ENCODE measurements at places on chromosomes 13 and 19.

DNA sequence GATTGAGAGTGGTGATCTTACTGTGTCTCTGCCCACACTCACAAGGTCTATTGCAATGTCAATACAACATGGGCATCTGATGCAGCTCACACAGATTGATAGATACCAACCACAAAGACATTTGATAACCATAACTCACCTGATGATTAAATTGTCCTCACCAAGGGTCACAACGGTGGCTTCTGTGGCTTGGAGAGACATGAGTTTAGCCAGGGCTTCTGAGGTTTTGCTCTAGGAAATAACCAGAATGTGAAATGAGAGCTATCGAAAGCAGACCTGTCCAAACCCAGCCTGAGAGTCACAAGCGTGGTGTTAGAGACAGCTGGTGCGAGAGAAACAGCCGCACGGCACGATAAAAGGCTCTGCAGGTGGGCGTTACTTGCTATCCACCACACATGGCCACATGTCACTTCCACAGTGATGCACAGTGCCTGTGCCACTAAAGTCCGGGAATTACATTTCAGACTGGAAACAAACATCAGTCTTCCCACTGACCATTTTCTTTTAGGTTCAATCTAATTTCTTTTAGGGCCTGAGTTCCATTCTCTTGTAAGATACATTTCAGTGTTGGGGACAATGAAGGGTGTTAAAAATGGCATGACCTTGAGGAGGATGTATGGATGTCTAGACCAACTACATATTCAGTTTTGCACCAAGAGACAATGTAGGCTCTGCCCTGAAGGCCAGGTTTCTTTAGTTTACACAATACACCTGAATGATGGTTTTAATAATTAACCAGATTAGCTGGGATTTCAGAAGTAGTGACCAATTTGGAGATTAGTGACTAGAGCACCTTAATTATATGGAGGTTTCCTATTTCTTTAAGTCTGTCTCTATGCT is 53.7 kb downstream of the ATP7B start:
- DNase-seq = no peak

DNA sequence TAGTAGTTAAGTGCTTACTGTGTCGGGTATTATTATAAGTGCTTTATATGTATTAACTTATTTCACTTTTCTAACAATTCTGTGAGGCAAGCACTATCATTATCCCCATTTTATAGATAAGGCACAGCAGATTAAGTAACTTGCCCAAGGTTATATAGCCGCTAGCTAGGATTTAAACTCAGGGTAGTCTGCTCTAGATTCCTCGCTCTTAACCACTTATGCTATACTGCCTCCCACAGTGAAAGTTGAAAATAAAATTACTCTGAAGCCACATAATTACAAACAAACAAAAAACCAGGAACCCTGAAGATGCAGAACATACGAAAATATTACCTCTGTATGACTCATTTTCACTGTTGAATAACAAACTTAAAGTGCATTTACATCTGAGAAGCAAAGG is 3.9 kb downstream of the TEX30 start:
- DNase-seq = no peak

GRCh38 chr13:41199079-41199478 is 4.7 kb upstream of the KBTBD7 start:
- no peak for DNase-seq

DNA sequence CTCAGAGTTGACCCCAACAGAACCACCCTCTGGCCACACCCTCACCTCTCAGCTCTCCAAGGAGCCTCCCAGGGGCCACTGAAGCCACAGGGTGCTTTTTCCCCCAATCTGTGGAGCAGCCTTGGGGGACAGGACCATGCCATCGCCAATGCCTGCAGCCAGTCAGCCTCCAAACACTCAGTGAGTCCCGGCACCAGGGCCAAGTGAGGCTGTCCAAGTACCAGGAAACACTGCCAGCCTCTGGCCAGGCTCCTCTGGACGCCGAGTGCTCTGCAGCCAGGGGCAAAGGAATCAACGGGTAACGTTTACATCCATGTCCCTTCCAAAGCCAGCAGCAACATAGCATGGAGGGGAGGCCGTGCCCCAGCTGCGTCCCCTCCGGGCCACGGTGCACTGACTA is 9.5 kb upstream of the COMP start:
- DNase-seq = no peak

DNA sequence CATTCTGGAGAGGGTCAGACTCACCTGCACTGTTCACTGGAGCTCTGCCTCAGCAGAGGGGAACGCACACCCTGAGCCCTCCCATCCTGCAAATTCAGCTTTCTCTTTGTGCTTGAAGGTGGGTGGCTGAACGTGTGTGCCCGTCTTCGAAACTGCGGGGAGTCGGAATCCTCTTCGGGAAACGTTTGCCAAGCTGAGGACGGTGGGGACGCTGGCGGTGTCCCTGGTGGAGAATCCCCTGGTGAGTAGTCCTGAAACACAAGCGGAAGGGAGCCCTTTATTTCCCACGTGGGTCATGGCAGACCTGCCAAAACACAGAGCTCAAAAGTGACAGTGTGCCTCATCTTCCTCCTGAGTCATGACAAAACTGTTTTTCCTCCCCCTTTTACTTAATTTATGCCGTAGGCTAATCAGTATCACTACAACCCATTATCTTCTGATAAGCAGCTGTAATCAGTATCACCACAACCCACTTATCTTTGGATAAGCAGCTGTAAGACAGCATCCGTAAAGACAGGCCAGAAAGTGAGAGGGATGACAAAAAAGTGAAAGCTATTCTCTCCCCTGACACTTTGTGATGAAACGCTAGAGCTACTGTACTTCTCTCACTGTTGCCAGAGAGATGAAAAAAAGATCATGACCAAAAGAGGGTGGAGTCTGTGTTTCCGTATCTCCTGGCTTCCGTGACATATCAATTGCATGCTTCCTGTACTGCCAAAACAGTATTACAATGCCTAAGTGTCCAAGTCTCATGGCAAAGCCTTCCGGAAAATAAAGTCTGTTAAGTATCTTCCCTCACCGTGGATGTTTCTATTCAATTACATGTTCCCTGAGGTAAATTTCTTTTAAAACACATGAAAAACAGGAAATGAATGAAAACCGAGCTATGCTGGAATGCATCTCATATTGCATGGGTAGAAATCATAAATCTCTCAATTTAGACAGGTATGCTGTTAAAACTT is 155.5 kb downstream of the TBC1D4 start:
- no peak for DNase-seq

DNA sequence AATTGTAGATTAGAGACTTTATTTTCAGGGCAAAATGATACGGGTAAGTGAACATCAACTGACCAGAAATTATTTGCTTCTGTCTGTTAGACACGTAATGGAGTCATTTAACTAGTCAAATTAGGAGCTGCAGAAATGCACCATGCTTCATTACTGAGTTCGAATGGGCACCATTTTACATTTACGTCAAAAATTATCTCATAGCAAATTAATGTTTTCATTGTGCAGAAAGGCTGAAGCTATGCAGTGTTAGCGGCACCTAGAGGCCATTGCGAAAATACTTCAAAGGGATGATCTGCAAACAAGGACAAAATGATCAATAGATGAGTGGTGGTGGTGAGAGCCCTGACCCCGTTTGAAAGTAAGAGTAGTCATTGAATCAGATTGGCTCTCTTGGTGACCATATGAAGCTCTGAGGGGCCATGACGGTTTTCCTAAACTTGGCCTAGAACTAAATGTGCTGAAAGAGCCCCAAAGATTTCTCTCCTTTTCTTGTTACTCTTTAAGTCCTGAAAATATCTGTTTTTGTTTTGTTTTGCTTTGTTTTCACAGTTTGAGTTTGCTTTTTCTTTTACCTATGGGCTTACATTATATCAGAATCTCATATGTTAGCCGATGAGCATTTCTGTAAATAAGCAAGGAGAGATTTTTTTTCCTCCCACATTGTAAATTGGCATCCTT is 277.9 kb downstream of the ZNF536 start:
- DNase-seq = no peak

GRCh38 chr19:37505958-37506386 is 767 bp upstream of the ZNF793 start:
- DNase-seq = no peak

- peak; percentile 33 for DNase-seq
Measured at GRCh38 chr19:6769006-6769619, 1.9 kb upstream of the SH2D3A start.

DNA sequence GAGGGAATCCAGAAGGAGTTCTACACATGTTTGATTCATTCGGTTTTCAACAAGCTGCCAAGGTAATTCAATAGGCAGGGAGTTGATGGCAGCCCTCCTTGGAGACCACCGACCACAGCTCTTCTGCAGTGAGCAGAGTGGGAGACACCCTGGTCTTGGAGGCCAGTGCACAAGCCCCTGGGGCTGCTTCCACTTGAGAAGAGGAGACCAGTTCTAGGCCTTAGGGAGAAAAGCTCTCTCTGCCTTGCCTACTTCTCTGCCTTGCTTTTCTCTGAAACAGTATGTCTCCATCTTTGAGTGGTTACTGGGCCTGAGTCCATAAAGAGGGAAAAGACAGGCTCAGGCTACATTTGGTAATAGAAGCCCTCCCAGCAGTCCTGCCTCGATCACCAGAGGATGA is 671.9 kb downstream of the UQCRFS1 start:
- no peak for DNase-seq

GRCh38 chr13:27967736-27968315 is 1.3 kb downstream of the CDX2 start:
- DNase-seq = no peak

DNA sequence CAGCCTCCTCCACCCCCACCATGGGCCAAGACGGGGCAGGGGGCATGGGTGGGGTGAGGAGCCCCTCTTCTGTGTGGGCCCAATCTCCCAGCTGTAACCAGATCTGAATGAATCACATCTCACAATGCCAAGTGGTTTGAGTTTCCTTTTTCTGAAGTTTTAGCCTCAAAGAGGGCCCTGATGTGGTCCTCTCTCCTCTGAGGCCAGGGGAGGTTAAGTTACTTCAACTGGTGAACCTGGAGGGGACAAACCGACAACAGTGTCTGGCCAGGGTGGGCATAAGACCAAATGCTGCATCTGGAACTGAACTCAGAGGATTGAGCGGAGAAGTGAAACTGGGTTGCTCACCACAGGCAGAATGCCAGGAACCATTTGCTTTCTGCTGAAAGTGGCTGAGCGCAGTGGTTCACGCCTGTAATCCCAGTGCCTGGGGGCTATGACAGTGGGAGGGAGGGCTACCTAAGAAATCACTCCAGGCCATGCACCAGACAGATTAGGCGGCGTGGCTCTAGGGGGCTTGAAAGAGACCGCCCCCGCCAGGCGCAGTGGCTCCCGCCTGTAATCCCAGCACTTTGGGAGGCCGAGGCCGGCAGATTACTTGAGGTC is 15.4 kb upstream of the IRGC start:
- no peak for DNase-seq
